ENCODE measurements at places on chromosomes 16 and 17.

- DNase-seq = peak; percentile 78
These were observed 84.1 kb downstream of the TBC1D16 start for GRCh38 chr17:79951361-79952264.

DNA sequence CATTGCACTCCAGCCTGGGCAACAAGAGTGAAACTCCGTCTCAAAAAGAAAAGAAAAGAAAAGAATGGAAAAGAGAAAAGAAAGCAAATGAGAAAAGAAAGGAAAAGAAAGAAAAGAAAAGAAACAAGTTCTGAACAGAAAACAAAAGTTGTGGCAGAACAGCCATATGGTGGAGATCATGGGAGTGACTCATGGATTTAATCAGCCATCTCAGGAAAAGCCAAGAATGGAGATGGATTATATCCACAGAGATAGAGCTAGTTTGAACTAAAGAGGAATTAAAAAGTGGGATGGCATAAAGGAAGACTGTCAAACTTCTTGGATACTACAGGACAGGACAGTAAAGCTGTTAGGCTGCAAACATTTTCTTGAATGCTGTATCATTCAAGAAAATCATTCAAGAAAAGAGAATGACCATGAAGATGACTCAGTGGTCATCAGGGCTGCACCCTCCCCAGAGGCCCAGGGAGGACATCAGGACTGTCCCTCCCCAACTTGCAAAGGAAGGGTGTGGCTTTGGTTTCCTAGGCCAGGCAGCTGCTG is 120.6 kb downstream of the USP22 start:
- DNase-seq = peak; percentile 68

GRCh38 chr16:2799205-2799858 is 1.1 kb downstream of the PRSS41 start:
- DNase-seq = no peak

- no peak for DNase-seq
These were observed 9.2 kb downstream of the FSCN2 start for GRCh38 chr17:81537343-81537855.

DNA sequence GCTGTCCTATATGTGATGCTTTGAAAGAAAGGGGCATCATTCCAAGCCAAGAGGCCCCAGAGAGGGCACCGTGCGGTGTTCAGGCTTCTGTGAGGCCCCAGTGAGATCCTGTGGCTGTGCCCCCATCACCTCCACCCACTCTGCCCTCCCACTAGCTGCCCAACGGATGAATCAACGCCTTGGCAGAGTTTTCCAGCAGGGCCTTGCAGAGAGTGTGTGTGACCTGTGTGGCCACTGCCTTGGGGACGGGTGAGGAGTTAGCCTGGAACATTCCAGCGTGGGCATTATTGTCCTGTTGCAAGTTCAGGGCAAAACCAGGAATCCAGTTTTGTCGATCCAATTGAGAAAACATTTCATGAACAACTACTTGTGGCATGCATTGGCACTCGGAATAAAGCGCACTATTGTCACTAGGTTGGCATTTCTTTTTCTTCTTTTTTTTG is 53.7 kb downstream of the SF3B3 start:
- DNase-seq = peak; percentile 22

DNA sequence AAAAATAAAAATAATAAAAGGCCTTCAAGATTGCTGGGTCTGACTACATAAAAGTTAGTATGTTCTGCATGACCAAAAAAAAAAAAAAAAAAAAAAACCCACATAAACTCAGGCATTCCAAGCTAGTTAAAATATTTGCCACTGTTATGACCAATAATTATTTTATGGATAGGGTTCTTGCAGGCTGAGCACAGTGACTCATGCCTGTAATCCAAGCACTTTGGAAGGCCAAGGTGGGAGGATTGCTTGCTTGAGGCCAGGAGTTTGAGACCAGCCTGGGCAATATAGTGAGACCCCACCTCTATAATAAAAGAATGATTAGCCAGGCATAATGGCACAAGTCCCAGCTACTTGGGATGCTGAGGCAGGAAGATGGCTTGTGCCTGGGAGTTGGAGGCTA is 8.1 kb downstream of the SCNN1B start:
- DNase-seq = no peak

GRCh38 chr17:8324923-8325322 is 14.7 kb upstream of the ODF4 start:
- no peak for DNase-seq

- peak; percentile 14 for DNase-seq
These were observed 40.5 kb downstream of the DHRS7B start for GRCh38 chr17:21167303-21167702.

DNA sequence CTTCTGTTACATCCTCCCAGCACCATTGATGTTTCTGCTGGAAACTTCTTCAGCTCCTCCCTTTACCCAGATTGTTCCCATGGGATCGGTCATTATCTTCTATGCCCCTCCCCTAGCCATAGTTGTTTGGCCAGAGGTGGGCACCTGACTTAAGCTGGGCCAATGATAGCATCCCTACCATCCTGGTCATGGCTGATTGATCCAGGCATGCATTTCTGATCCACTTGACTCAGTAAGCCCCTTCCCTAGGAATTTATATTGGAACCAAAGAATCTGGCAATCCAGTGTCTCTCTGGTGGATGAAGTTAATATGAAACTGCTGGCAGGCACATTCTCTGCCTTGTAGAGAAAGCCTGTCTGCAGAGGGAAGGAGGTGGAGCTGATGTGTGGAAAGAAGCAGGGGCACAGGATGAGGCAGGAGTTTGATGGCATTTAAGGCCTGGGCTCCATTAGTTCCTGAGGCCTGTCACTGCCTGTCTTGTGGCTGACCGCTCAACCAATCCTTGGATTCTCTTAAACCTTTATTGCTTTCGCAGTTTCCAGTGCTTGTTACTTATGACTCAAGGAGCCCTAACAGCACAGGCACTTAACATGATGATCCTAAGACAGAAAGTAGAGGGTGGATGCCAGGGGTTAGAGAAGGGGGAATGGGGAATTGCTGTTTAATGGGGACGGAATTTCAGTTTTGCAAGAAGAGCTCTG is 152.4 kb downstream of the ABCC12 start:
- peak; percentile 76 for DNase-seq

GRCh38 chr16:2778630-2778958 is 1.5 kb upstream of the ELOB start:
- no peak for DNase-seq

DNA sequence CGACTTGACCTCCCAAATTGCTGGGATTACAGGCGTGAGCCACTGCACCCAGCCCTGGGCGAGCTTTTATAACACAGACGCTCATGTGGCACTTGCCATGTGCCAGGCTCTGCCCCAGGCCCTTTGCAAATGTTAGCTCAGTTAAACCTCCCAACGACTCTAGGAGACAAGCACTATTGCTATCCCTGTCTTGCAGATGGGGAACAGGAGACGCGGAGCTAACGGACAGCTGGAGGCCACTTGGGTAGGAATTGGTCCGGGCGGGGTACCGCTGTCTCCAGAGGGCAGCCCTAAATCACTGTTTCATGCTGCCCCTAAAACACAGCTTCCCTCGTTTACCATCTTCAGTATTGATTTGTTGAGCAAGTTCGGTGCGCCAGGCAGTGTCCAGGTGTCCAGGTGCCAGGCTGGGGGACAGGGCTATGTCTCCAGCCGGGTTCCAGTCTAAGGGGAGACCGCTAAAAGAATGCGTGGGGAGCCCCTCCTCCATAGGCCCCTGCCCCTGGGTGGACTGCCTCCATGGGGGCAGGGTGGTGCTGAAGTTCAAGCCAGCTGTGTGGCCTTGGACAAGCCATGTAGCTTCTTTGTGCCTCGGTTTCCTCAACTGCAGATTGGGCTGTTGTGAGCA is 23.7 kb downstream of the TMEM235 start:
- no peak for DNase-seq

- DNase-seq = peak; percentile 44
These were observed 5.8 kb downstream of the CACNA1H start for GRCh38 chr16:1158456-1159324.

Measured in fibroblast of skin of right biceps (primary cell).